ENCODE measurements at places on chromosomes 3 and 15.

- DNase-seq: no peak
These were observed 12.7 kb downstream of the ZNF35 start for GRCh38 chr3:44661189-44661588.

GRCh38 chr15:40923551-40923950 is 5.6 kb upstream of the DLL4 start:
- DNase-seq: no peak

DNA sequence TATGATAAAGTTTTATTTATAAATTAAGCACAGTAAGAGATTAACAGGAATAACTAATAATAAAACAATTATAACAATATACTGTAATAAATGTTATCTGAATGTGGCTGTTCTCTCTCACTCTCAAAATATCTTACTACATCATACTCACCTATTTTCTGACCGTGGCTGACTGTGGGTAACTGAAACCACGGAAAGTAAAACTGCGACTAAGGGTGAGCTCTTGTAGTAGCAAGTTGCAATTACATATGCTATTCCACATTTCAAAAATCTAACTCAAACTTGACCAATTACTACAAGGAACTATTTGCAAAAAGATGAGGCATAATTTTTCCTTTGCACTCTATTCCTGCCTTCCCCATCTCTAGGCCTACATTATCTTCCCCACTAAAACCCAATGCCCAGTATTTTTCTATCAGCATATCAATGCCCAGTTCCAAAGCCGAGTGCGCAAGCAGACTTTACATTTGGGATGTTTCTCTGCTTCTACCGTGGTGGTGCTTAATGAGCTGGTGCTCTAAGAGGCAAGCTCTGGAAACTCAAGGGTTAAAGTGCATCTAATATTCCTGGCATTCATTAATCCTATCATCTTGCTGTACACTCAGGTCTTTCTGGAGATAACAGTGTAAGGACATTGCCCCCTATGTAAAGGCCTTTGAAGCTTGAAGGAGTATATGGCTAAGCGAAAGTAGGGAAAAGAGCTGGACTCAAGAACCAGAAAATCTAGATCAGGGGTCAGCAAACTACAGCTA is 6.7 kb downstream of the PCYT1A start:
- DNase-seq: no peak

DNA sequence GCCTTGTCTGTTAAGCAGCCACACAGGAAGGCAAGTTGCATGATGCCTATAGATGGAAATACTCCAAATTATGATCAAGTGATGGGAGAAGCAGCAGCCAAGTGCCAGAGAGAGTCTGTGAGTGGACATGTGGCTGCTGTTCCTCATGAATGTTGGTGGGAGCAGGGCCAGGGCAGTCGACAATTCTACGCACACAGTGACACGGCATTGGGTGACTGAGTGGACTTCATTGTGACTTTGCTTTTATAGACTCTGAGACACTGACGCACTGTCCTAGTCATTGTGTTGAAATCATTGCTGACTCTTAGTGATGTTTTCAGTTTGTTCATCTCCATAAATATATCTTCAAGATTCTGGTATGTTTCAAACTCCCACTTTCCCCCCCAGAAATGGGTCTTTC is 246.3 kb upstream of the SEMA6D start:
- DNase-seq: no peak
